ENCODE measurements at places on chromosomes 3 and 15. TPM values are rescaled to one million over a fixed set of nuclear protein-coding genes. Genes with fewer than 3 reads are reported as not detected.

DNA sequence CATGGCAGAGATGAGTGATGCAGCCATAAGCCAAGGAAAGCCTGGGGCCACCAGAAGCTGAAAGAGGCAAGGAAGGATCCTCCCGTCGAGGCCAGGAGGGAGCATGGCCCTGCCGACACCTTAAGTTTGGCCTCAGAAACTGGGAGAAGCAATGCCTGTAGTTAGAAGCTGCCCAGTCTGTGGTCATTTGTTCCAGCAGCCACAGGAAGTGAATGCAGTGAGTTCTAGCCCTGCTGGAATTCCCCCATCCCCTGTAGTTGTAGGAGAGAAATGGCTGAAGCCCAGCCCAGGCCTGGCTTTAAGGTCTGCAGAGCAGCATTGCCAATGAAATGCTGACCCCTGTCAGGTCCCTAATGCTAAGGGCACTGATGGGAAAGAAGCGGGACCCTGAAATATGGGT lies 12.2 kb upstream of the CHSY1 start:
- peak; percentile 45 for DNase-seq

GRCh38 chr15:35309886-35310285 lies 224.8 kb upstream of the NANOGP8 start:
- peak; percentile 57 for DNase-seq

- DNase-seq, result peak; percentile 37
These were observed 1063.0 kb upstream of the GBE1 start for GRCh38 chr3:82824491-82824890.

DNA sequence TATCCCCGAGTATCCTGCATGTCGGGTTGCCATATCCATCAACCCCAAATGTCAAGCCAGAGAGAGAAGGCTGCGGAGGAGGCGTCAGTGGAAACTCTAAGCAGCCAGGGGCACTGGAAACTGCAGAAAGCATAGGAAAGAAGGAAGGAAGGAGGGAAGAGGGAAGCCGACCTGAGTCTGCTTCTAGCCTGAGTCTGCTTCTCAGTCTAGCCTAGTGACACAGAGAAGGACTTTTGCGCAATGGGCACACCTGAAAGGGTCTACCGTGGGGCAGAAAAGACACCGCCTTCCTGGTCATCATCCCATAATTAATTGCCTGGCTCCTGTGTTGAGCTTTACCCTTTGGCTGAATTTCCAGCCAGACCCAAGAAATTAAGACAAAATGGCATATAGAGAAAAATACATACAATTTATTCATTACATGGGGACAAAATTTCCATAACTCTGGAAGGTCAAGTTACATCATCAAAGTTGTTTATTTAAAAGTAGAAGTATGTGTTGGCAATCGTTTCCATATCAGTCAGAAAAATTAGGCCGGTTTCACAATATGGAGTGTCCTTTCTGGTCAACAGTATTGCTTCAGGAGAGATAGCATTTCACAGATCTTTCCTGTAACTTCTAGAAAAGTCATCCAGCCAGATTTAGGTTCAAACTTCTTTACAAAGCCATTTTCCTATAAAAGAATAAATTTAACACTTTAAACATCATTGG lies 10.3 kb downstream of the BCL2A1 start:
- DNase-seq, result no peak

DNA sequence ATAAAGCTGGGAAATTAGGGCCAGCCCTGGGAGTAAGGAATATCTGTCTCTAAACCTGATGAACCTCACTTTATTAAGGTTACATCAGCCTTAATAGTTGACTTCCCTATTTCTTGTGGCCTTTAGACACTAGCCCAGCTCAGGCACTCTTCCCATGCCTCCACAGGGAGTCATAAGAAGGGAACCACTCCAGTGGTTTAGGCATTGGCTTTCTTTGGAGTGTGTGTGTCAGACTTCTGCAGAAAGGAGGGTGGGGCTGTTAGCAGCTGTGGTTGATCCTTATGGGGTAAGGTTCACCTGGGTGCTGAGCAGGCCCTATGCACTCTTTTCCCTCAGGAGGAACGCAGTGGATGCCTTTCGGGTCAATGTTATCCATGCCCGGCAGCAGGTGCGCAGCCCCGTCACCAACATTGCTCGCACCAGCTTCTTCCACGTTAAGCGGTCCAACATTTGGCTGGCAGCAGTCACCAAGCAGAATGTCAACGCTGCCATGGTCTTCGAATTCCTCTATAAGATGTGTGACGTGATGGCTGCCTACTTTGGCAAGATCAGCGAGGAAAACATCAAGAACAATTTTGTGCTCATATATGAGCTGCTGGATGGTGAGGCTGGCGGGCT lies 4.0 kb downstream of the AP2M1 start:
- DNase-seq, result no peak

DNA sequence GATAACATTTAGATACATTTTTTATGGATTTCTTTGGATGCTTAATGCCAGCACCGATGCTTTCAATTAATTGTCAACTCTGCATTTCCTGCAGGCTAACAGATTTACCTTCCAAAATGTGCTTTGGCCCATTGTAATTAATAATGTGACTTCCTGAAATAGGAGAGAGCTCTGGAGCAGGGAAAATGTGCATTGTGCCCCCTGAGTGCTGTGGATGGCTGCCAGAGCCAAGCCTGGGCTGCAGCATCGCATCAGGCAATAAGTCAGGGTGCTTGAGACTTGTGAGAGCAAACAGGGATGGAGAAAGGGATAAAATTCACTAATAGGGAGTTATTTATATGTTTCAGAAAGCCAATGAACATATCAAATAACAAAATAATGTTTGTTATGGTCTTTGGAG lies 133.8 kb downstream of the MOBP start:
- DNase-seq, result no peak

GRCh38 chr3:169619793-169620192 lies 43.7 kb downstream of the MECOM start:
- no peak for DNase-seq

- DNase-seq, result no peak
These were observed 52.5 kb upstream of the FOXP1 start for GRCh38 chr3:71636001-71636400.

DNA sequence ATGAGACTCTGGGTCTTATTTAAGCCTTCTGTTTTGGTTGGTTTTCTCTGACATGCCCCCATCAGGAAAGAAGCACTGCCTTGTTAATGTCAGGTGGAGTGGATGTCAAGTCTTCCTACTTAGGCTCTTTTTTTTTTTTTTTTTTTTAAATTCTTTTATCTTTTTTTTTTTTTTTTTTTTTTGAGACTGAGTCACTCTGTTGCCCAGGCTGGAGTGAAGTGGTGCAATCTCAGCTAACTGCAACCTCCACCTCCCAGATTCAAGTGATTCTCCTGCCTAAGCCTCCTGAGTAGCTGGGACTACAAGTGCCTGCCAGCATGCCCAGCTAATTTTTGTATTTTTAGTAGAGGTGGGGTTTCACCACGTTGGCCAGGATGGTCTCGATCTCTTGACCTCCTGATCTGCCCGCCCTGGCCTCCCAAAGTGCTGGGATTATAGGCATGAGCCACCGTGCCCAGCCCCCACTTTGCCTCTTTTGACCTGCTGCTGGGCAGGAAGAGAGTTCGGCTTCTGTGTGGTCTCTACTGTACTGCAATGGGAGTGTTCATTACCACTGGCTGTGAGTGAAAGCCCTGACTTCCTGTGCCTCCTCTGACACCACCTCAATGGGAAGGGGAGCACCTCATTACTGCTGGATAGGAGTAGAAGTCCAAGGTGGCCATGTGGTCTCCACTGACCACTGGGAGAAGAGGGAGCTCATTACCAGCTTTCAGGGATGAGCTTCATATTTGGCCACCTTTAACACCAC lies 10.9 kb downstream of the CTDSPL start:
- no peak for DNase-seq

GRCh38 chr3:71210257-71211007 lies 373.1 kb downstream of the FOXP1 start:
- DNase-seq, result no peak

DNA sequence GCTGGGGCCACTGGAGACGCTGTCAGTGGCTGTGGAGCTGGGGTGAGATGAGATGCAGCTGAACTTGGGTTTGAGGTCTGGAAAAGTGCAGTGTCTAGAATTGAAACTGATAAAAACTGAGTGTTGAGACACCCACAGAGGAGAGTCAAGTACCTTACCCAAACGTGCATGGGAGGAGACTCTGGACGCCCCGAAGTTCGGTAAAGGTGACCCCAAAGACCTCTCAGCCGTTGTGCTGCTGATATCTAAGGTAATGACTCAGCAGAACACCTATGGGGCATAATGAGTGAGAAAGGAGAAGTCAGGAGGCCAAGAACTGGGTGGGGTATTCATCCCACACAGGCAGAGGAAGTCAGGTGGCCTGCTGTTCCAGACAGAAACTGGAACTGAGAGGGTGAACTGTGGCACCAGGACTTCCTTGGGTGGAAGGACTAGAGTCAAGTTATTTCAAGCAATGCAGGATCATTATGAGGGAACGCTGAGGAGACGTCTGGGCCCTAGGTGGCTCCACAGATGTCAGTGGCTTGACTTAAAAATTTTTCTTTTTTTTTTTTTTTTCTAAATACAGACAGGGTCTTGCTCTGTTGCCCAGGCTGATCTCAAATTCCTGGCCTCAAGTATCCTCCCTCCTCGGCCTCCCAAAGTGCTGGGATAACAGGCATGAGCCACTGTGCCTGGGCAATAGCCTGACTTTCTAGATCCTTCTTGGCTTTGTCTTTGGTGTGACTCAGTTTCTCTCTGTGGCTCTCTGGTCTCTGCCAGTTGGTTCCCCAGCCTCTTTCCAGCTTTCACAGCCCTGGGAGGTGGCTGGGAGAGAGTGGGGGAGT lies 67.6 kb upstream of the GCNT3 start:
- DNase-seq, result no peak

DNA sequence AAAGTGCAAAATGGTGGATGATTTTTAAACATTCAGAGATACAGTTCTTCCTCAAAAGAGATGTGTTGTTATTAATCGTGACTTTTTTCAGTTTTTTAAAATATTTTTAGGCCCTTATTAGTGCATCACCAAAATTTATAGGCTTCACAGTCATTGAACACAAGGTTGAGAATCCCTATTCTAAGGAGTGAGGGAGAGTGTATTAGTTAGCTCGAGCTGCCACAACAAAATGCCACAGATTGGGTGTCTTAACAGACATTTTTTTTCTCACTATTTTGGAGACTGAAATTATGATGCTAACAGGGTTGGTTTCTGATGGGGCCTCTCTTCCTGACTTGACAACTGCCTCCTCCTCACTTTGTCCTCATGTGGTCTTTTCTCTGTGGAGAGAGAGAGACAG lies 145.9 kb upstream of the TPRG1 start:
- no peak for DNase-seq

DNA sequence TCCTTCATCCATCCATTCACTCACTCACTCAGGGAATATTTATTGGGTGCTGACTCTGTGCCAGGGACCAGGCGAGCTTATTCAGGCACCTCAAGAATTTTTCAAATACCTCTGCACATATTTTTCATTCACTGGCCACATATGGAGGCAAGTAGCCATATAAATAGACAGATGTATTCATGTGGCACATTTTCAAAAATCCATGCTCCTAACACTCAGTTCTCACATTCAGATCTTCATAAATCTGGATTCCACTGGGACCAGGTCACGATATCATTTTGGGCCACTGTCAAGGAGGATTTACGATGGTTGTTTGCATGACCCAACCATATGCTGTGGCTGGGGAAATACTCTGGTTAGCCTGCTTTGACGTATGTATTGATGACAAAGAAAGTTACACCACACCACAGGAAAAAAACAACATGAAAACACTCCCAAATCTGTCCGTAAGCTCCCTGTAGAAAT lies 241.8 kb upstream of the LRTM1 start:
- DNase-seq, result peak; percentile 96

DNA sequence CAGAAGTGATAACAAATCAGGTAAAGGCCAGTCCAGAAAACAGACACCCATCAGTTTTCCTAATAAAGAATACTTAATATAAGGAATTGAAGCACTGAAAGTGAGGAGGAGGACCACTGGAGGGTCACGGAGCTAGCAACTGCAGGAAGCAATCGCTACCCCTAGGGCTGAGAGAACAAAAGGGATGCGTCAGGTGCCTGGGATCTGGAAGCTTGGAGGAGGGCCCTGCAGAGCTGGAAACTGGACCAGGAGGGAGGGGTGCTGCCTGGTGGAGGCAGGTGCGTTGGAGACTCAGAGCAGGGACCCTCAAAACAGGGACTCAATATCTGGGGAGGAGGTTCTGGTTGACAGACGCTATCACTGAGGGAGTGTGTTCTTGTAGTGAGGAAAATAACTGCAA lies 308.1 kb upstream of the RASGRP1 start:
- no peak for DNase-seq

DNA sequence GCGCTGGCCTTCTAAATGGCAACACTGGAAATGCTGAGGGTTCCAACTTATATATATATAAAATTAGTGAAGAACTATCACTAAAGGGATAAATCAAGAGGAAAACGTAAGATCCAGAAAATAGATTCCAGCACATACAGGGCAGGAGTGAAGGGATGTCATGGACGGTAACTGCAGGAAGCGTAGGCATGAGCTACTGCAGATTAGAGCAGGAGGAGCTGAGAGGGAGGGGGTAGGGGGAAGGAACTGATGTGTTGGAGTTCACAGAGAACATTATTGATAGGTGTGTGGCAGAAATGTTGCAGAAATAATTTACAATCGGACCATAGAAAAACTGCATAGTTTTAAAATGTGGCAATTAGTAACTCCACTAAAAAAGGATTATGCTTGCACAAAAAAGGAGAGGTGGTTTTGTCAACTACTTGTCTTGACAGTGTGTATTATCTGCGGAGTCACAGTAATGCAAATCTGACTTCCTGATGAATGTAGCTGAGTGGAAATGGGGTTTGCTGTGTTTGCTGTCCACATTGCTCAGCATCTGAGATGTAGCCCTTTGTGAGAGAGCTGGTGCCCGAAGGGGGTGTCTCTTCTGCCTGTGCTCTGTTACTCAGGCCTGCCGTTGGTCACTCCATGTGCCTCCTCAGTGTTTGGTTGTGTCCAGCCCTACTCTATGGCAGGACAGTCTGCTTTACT lies 61.2 kb downstream of the PAK2 start:
- no peak for DNase-seq

DNA sequence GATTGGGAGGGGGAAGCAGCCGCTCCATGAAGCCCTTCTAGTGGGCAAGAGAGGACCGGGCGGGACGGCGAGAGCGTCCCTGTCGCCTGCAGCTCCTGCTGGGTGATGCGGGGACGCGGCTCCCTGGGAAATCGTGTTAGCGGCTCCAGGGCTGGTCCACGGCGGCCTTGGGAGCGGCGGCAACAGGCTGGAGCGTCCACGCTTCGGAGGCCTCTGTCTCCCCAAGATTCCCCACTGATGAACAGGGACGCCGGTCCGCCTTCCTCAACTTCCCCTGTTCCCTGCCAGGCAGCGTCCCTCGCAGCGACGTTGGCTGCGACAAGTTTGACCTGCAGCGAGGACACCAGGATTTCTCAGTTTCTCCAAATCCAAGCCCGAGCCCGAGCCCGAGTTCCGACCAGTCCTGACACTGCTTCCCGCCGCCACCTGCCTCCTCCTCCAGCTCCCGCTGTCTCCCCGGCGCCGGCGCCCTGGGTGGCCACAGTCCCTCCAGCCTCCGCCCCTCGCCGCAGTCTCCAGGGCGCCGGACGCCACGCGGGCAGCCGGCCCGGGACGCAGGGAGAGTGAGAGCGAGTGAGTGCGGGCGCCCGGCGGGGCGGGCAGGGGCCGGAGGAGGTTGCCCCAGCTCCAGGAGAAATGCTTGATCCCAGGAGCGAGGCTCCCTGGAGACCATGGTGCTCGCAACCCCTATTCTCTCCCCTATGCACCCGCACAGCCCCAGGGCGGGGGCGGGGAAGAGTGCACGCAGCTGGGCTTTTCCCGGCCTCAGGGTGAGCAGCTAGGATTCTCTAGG lies 78.1 kb upstream of the RNF7 start:
- DNase-seq, result peak; percentile 81

GRCh38 chr15:39409876-39410530 lies 170.9 kb upstream of the THBS1 start:
- DNase-seq, result no peak

Gene GOLGA8S
- total RNA-seq, result not detected

Gene SH3GL3
- 0.27 TPM for total RNA-seq

Gene SEMA3G
- total RNA-seq, result not detected

Gene CA12
- 6.1 TPM for total RNA-seq

Gene MB21D2
- total RNA-seq, result 28.3 TPM

Gene LIPH
- total RNA-seq, result 1.4 TPM

Measured in M059J (cell line).